DMS79 (cell line): ENCODE measurements at places on chromosomes 2 and 18.

DNA sequence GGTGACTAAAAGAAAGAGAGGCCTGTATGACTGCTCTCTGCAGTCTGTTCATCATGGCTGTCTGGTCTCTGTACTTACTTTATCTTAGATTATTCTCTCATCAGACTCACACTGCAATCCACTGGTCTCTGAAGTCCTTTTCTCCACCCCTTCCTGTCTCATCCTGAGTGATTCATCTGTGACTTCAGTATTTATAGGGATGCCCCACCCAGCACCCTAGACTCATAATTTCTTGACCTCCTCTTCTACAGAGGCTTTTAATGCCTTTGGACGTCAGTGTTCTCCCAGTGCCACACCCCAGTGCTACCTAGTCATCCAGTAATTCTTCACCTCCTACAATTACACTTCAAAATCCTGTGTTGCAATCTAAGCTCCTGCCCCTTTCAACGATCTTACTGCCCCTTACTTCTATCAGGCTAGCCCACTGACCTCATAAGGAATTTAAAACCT lies 14.9 kb upstream of the ITPRID2 start:
- DNase-seq, result no peak

GRCh38 chr18:13368080-13368813 lies 149.7 kb downstream of the LDLRAD4 start:
- no peak for DNase-seq

DNA sequence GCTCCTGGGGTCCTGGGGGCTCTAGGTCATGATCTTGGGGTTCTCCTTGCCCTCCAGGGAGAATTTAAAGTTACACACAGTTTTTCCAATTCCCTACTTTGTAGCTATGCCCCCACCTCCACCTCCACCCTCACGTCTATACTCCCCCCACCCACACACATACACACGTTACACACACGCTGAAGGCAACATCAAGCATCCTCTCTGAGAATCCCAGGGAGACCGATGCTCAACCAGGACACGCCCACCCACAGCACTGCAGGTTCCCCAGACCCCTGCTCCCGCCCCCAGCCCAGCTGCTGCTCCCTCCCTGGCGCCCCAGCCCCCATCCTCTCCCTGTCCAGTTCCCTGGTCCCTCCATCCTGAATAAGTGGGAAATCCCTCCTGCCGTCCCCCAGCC lies 6.4 kb upstream of the TNS1 start:
- DNase-seq, result no peak

GRCh38 chr2:150279686-150280085 lies 207.8 kb downstream of the RND3 start:
- DNase-seq, result no peak

GRCh38 chr2:235077046-235077445 lies 125.2 kb downstream of the SH3BP4 start:
- DNase-seq, result no peak

- DNase-seq, result no peak
These were observed 114.3 kb upstream of the PNPT1 start for GRCh38 chr2:55807900-55808299.

- no peak for DNase-seq
These were observed 18.1 kb downstream of the LPIN2 start for GRCh38 chr18:2994603-2995432.

DNA sequence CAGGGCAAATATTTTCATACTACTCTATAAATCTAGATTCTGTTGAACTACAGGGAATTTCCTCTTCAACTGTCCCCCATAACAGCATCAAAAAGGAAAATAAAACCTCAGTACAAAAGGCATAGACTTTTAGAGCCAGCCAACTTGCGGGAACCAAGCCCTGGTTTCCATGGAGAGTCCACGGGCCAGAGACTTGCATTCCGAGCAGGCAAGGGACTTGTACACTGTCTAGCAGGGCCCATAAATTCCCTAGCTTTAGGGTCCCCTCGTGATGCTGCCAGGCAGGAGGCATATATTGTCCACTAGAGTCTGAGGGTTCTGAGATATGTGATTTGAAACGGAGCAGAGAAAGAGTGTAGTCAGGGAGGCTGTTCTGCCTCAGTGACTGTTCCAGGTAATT lies 153.1 kb upstream of the SLC14A2 start:
- no peak for DNase-seq

DNA sequence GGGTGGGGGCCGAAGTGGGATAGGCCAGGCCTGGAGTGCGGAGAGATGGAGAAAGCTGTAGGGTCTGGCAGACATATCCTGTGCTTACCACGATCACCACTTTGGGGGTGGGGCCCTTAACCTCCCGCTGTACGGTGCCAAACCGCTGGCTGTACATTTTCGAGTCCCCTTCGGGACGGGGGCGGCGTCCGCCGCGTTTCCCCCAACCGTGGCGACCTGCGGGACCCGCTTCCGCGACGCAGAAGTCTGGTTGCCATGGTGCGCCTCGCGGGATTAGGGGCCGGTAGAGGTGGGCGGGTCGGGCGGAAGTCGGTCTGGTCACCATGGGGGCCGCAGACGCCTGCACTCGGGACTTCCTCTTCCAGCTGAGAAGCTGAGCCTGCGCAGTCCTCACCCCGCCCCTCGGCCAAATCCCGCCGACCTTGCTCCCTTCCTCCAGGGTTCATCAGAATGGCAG lies at the start of gene CFAP53:
CFAP53 (minus strand) TSS at position 248 of the 457 bp plus-strand sequence; CDS start at position 157, 91 bp downstream.
- DNase-seq, result peak; percentile 23

- DNase-seq, result no peak
These were observed 1102.6 kb upstream of the PIK3C3 start for GRCh38 chr18:40852406-40852805.

- DNase-seq, result no peak
These were observed 81.3 kb upstream of the TMEM178A start for GRCh38 chr2:39584283-39584965.

GRCh38 chr18:28171837-28172236 lies 5.1 kb downstream of the CDH2 start:
- DNase-seq, result no peak

- DNase-seq, result no peak
These were observed 154.1 kb upstream of the MMADHC start for GRCh38 chr2:149741646-149742045.

DNA sequence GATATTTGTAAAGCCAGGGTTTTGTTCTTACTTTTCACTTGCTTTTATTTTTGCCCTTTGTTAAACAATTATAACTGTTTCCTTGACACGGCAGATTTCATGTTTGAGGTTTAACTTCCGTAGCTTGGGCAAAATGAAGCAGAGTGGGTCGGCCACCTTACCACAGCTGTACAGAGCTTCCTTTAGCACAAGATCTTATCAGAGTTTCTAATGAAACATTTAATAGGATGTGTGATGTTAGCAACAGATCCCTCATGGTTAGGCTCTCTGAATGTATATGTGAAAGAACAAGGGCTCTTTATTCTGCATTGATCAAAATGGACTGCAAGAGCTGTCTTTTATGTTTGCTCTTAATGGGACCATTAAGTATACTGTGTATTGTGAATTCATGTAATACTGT lies 22.3 kb downstream of the RNF125 start:
- no peak for DNase-seq

GRCh38 chr2:57432528-57432927 lies 614.1 kb upstream of the VRK2 start:
- DNase-seq, result peak; percentile 2

- DNase-seq, result no peak
These were observed 19.8 kb upstream of the NT5DC4 start for GRCh38 chr2:112701052-112701451.

- DNase-seq, result no peak
These were observed 93.9 kb downstream of the DGKD start for GRCh38 chr2:233448220-233448559.

GRCh38 chr2:79695248-79695647 lies 182.4 kb downstream of the CTNNA2 start:
- no peak for DNase-seq

DNA sequence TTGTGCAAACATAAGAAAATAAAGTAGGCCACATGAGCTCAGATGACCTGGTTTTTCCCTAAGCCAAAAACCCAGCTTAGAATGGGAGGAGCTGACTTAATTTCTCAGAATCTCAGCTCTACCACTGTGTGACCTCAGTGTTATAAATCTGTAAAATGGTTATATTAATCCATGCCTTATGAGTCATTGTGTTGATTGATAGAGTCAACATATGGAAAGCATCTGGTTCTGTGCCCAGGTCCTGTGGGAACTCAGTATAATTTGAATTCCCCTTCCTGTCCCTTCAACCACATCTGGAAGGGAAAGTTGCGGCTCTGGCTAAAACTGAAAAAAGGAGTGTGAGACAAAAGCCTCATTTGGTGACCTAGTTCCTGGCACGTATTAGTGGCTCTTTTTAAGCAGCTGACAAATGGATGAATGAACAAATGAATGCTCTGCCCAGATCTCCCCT lies 25.7 kb downstream of the TMEM177 start:
- DNase-seq, result no peak

- no peak for DNase-seq
These were observed 123.4 kb downstream of the MRO start for GRCh38 chr18:50696436-50696835.

DNA sequence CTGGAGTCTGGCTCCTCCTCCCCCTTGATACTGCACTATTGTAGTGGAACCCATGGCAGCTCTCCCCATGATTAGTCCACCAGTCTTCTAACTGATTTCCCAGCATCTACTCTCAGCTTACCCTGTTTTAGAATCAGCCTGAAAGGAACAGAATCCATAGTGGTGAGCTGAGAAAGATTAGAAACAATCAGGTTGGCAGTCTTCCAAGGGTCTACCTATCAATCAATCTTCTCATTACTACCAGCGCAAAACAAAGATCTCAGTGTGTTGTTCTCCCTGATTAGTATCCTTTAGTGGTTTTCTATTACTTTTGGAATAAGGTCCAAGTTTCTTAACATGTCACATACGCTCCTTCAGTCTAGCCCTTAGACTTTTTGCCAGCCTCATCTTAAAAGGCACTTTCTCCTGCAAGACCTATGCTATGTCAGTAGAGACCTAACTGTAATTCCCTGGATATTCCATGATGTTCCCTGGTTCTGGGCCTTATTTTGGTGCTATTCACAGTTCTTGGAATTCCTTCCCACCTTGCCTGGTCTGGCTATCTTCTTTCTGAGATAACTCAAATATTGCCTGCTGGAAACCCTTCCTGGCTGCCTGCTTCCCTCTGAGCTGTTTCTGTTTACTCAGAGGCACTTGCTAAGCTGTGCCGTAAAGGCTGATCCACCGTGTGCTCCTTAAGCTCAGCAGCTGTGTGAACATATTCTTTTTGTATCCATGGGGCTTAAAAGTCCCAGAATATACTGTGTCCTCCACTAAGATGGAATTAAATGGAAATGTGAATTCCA lies 32.6 kb downstream of the LAMA3 start:
- no peak for DNase-seq

DNA sequence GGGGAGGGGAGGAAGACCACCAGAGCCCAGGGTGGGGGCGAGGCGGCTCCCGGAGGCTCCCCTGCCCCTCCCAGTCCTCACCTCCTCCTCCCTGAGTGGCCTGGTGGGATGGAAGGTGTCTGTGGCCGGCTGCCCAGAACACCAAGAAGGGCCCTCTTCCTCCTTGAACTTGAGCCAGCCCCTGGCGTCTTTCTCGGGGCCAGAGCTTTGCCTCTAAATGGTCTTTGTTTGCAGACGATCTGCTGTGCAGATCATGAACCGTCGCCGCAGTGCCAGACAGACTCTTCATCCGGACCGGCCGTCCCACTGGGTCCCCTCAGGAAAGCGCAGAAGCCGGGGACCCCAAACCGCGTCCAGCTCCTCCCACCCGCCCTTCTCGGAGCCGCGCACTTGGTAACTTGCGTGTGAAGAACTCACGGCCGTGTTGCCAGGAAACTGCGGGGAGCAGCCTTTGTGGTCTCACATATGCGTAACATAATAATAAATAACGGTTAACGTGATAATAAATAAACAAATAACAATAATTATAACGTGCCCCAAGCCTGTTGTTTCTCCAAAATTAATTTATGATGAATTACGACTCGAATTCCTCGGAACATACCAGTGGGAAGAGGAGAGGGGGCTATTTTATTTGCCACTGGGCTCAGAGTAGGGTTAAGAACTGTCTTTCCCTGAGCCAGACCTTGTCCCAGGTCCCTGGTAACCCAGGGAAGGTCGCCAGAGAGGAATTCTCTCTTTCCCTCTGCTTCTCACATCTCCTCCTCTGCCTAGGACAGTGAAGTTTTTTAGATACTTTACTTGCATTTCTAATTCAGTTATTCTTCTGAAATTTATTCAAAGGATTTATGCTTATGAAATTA lies 41.0 kb downstream of the PTGR3 start:
- DNase-seq, result peak; percentile 71

DNA sequence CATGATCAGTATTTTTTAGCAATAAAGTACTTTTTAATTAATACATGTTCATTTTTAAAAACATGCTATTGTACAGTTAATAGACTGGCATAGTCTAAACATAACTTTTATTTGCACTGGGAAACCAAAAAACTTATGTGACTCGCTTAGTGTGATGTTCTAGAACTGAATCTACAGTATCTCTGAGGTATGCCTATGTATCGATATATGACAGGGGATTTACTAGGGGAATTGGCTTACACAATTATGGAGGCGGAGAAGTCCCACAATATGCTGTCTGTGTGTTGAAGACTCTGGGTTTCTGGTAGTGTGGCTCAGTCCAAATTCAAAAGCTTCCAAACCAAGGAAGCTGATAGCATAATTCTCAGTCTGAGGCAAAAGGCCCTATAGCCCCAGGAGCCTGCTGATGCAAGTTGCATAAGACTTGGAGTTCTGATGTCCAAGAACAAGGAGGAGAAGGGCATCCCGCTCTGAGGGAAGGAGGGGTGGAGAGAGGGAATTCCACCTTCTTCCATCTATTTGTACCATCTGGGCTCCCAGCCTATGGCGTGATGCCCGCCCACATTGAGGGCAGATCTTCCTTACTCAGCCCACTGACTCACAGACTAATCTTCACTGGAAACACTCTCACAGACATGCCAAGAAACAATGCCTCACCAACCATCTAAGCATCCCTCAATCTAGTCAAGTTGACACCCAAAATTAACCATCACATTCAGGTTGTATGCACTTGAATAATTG lies 27.5 kb downstream of the ZNF638 start:
- no peak for DNase-seq

GRCh38 chr2:17387591-17387990 lies 130.6 kb downstream of the RAD51AP2 start:
- DNase-seq, result no peak

- DNase-seq, result no peak
These were observed 35.9 kb downstream of the NCK2 start for GRCh38 chr2:105780606-105781005.
